Tibial nerve (tissue), 4 donors: ENCODE measurements at places on chromosomes 6 and 20. TPM values are rescaled to one million over a fixed set of nuclear protein-coding genes. Genes with fewer than 3 reads are reported as not detected.
A peak's percentile ranks its signal among the peaks of the same experiment; 100 is the strongest.

DNA sequence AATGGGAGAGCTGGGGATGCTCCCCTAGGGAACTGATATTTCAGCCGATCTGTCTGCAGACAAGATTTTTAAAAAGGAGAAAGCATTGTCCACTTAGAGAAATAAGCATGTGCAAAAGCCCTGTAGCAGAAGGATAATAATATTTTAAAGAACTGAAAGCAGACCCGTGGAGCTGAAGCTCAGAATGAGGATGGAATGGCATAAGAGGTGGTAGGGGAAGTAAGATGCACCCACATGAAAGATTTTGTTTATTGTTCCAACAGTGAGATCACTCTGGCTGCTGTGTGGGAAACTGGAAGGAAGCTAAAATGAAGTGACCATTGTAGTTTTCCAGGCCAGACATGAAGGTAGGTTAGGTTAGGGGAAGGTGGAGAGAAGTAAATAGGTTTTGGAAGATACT lies 266.4 kb upstream of the PRDM1 start:
- DNase-seq = no peak
- no peaks in the 10 kb centered on the region for H3K27me3 ChIP-seq
- no peak overlapping the region for H3K27ac ChIP-seq
- no peaks in the 10 kb centered on the region for H3K36me3 ChIP-seq

DNA sequence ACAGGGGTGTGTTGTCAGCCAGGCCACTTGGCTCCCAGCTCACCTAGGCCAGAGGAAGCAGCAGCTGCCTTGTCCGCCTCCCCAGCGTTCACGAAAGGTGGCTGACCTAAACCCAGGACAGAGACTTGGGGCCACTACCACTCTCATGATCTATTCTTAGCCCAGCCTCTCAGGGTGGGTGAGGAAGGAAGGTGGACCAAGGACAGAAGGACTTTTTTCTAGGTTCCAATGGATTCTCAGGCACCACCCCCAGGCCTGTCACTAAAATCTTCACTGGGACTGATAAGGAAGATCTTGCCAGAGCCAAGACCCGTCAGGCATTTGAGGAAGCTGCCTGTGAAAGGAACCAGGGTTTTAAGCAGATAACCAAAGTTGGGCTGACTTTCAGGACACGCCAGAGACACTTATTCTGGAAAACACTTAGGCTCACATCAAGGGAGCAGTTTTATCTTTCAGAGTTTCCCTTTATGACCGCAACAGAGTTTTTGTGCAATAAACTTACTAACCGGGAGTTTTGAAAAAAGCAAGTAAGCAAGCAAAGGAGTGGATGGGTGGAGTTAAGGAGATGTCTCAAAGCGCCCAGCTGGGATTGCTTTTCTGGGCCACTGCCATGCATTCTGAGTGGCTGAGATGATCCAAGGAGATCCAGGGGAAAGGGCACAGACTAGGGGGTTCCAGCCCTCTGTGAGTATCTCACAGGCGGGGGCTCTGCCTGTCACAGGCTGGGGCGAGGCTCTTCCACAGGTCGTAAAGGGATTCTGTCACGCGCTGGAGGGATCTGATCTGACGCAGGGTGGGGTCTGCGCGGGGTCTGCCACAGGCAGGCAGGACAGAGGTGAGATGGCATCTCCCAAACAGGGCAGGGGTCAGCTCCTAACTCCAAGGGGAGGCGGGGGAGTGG lies 989 bp downstream of the FITM2 start:
- H3K27ac ChIP-seq = no peak overlapping the region
- DNase-seq = no peak
- H3K36me3 ChIP-seq = no peaks in the 10 kb centered on the region
- H3K4me3 ChIP-seq = peak overlapping the region; percentile 67
- no peaks in the 10 kb centered on the region for H3K27me3 ChIP-seq

DNA sequence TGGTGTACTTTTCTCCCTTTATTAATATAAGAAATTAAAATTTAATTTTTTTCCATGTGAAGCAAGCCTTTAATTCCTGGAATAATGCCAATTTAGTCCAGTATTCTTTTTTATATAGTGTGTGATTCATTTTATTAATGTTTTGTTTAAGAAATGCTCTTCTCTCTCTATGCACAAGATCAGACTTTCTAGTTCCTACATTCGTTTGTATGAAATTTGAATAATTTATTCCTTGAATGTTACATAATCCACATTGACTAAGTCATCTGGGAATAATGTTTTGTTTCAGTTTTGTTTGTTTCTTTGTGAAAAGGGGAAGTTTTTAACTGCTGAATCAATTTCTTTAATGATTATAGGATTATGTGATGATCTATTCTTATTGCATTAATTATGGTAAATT lies 181.4 kb upstream of the ID4 start:
- no peaks in the 10 kb centered on the region for H3K27me3 ChIP-seq
- H3K4me1 ChIP-seq = no peaks in the 10 kb centered on the region
- H3K36me3 ChIP-seq = no peaks in the 10 kb centered on the region
- no peak overlapping the region for H3K4me3 ChIP-seq

- peaks cover 16% of the 10 kb centered on the region for H3K4me1 ChIP-seq
- DNase-seq = no peak
- H3K27ac ChIP-seq = no peak overlapping the region
- no peaks in the 10 kb centered on the region for H3K27me3 ChIP-seq
- no peaks in the 10 kb centered on the region for H3K36me3 ChIP-seq
These were observed 11.9 kb downstream of the PYGB start for GRCh38 chr20:25259788-25260254.

DNA sequence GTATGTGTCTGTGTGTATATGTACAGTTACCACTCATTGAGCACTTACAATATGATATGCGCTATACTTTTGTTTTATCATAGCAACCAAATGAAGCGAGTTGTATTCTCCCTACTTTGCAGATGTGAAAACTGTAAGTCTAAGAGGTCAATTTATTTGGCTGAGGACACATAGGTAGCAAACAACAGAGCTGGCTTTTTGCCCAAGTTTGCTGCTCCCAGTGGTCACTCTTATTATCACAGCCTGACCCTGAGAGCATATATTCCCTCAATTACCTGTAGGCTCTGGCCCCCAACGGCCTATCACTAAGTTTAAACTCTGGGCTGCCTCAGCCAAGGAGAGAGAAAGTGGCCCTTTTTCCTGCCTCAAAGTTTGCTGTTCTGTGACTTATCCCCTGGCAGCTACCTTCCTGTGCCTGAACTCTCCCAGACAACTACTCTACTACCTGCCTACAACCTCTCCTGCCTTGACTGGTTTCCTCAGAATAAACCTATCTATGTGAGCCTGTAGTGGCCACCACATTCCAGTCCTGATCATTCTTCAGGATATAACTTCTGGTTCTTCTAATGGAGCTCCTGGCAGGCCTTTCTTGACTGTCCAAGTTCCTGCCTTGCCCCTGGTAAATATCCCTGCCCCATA lies 221.8 kb downstream of the FRK start:
- no peak overlapping the region for H3K27ac ChIP-seq
- no peaks in the 10 kb centered on the region for H3K4me1 ChIP-seq
- no peaks in the 10 kb centered on the region for H3K36me3 ChIP-seq
- peak; percentile 5 for DNase-seq

- H3K27me3 ChIP-seq = no peaks in the 10 kb centered on the region
- H3K36me3 ChIP-seq = no peaks in the 10 kb centered on the region
- DNase-seq = no peak
These were observed 376.1 kb downstream of the UTRN start for GRCh38 chr6:144661116-144661806.

GRCh38 chr6:125267806-125268523 lies 33.8 kb downstream of the HDDC2 start:
- no peak overlapping the region for H3K4me3 ChIP-seq
- no peak for DNase-seq
- H3K4me1 ChIP-seq = no peaks in the 10 kb centered on the region
- no peaks in the 10 kb centered on the region for H3K27me3 ChIP-seq

GRCh38 chr20:6566821-6567220 lies 200.7 kb upstream of the BMP2 start:
- no peaks in the 10 kb centered on the region for H3K4me1 ChIP-seq
- H3K36me3 ChIP-seq = no peaks in the 10 kb centered on the region
- no peak overlapping the region for H3K4me3 ChIP-seq
- no peak for DNase-seq

- H3K4me3 ChIP-seq = no peak overlapping the region
- no peak overlapping the region for H3K27ac ChIP-seq
These were observed 131.4 kb upstream of the TRAF3IP2 start for GRCh38 chr6:111737065-111737521.

DNA sequence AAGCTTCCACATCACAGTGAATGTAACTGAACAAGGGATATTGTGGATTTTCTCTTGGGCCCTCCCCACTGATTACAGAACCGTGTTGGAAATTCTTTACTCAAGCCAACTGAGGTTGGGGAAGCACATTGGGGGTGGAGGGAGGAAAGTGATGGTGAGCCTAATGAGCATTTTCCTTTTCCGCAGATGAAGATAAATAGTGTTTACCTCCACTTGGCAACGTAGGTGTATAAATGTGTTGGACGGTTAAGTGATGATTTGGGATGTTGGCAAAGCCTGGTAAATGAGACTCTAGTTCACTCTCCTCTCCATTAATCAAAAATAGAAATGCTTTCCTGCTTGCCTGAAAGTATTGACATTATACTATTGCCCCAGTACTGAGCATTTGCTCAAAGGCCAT lies 27.1 kb upstream of the NRN1 start:
- H3K27ac ChIP-seq = no peak overlapping the region
- no peak overlapping the region for H3K4me3 ChIP-seq
- DNase-seq = no peak
- H3K27me3 ChIP-seq = no peaks in the 10 kb centered on the region

- H3K4me1 ChIP-seq = no peaks in the 10 kb centered on the region
- no peak overlapping the region for H3K4me3 ChIP-seq
- H3K27ac ChIP-seq = no peak overlapping the region
- no peaks in the 10 kb centered on the region for H3K36me3 ChIP-seq
- no peak for DNase-seq
These were observed 20.0 kb upstream of the GSTA3 start for GRCh38 chr6:52929321-52930164.

GRCh38 chr20:20814685-20815084 lies 102.2 kb upstream of the RALGAPA2 start:
- H3K27me3 ChIP-seq = no peaks in the 10 kb centered on the region
- H3K4me1 ChIP-seq = no peaks in the 10 kb centered on the region
- H3K36me3 ChIP-seq = no peaks in the 10 kb centered on the region
- no peak overlapping the region for H3K4me3 ChIP-seq

DNA sequence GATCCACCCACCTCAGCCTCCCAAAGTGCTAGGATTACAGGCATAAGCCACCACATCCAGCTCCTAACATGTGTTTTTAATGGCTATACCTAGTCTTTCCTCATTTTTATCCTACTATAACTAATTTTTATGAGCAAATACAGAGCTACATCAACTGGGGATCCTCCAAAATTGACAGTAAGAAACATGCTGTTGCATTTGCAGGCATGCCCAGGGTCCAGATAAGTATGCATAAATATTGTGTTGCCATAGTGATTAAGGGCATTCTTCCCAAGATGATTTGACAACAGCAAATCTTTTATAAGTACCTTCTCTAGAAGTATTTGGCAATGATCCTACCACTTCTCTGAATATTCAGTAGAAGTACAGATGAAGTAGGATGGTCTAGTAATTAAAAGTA lies 41.9 kb upstream of the MOXD1 start:
- DNase-seq = no peak
- H3K4me1 ChIP-seq = no peaks in the 10 kb centered on the region
- H3K27me3 ChIP-seq = no peaks in the 10 kb centered on the region
- H3K27ac ChIP-seq = no peak overlapping the region

DNA sequence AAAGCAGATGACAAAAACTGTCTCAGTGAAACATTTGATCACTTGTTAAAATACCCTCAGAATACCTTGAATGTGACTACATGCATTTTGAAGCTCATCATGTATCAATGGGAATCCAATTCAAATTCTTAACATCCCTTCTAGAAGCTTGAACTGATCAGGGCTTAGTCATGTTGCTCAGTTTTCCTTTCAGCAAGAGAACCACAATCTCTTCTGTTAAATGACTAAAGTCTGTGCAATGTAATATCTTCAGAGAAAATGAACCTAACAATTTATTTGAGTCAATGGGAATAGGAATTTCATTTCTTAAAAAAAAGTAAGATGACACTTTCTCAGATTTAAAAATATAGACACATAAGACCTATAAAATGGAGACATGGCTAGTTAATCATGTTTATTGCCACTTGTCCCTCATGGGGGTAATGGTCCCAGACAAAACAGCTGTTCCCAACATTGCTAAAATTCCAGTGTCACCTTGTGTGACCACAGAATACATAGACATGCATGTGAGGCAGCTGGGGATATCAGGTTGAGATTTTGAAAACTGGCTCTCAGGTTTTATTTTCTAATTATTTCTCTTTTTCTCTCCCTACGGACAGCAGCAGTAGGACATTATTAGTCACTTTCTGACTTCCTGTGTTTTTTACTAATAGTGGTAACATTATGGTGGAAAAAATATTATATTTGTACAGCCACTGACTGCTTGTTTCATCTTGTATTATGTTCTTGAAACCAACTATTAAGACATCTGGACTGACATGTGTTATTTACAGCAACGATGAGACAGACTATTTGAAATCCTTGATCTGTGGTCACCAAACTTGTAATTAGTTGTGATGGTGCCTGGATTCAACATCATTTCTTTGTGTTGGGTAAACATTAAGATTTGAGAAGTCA lies 192.5 kb downstream of the COL9A1 start:
- DNase-seq = no peak
- H3K36me3 ChIP-seq = no peaks in the 10 kb centered on the region
- no peaks in the 10 kb centered on the region for H3K4me1 ChIP-seq
- H3K27me3 ChIP-seq = no peaks in the 10 kb centered on the region

GRCh38 chr6:167441715-167442206 lies 116.9 kb downstream of the TTLL2 start:
- no peaks in the 10 kb centered on the region for H3K36me3 ChIP-seq
- H3K27ac ChIP-seq = no peak overlapping the region
- peaks cover 11% of the 10 kb centered on the region for H3K4me1 ChIP-seq
- no peak overlapping the region for H3K4me3 ChIP-seq
- H3K27me3 ChIP-seq = no peaks in the 10 kb centered on the region

GRCh38 chr6:16731478-16732051 lies 29.7 kb downstream of the ATXN1 start:
- no peak overlapping the region for H3K4me3 ChIP-seq
- DNase-seq = no peak
- peaks cover 14% of the 10 kb centered on the region for H3K4me1 ChIP-seq
- H3K36me3 ChIP-seq = no peaks in the 10 kb centered on the region

DNA sequence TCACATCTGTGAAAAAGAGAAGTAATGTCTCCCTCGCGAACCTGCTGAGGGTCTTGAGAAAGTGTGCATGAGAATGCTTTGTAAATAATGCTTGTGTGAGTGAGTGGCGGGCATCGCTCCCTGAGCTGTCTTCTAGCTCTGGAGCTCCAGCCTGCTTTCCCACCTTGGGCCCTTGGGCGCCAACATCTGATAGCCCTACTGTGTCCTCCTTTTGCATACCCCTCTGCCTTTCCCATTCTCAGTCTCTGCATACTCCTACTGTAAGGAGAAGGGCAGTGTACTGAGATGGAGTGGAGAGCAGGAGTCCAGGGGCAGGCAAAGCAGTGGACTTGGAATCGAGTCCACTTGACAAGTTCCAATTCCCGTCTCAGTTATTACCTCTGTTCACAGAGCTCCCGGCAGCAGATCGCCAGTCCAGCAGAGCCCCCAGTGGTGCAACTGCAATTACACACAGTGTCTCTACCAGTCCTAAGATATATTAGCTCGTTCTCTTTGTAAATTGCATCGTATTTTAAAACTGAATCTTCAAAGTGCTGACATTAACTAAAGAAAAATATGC lies 847 bp upstream of the NCR2 start:
- H3K27ac ChIP-seq = no peak overlapping the region
- H3K36me3 ChIP-seq = no peaks in the 10 kb centered on the region
- H3K27me3 ChIP-seq = no peaks in the 10 kb centered on the region

Gene SEMG1
- total RNA-seq = not detected

Gene WFDC12
- not detected for total RNA-seq

Gene EGFL8
- total RNA-seq = 287 TPM
